EL (cell line): ENCODE measurements at places on chromosomes 7 and 10.
A peak's percentile ranks its signal among the peaks of the same experiment; 100 is the strongest.

DNA sequence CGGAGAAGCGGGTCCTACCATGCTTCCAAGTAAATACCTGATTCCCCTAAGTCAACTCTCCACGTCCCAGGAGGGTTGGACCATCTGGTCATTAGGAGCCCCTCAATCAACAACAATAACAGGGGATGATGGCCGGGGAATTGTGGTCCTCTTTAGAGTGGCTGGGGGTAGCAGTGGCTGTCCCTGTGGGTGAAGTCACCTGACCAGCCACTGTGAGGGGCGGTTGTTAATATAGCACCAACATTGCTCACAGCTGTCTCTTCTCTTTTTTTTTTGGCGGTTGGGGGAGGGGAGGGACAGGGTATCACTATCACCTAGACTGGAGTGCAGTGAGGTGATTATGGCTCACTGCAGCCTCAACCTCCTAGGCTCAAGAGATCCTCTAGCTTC is 67.9 kb downstream of the SPDYE5 start:
- no peak for DNase-seq

GRCh38 chr7:27229448-27229847 is 13.2 kb upstream of the EVX1 start:
- DNase-seq, result no peak

GRCh38 chr10:90148116-90148855 is 446.9 kb downstream of the KIF20B start:
- peak; percentile 33 for DNase-seq

GRCh38 chr7:134632052-134632451 is 14.6 kb upstream of the BPGM start:
- no peak for DNase-seq

- no peak for DNase-seq
These were observed 114.1 kb downstream of the ZFAND4 start for GRCh38 chr10:45558425-45558824.

DNA sequence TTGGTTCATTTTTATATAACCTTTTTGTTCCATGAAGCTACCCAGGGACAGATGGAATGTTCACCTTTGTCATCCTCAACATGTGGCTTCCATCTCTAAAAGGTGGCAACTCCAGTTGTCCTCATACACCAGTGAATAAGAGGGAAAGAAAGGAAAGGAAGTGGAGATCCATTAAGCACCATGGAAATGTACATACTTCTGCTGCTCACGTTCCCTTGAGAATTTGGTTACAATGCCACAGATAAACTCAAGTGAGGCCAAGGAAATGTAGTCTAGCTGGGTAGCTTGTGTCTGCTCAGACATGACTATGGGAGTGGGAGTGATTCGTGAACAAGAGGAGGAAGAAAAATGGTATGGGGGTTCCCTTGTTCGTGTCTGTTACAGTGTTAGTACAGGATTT is 237.1 kb upstream of the FAM3C start:
- DNase-seq, result no peak

DNA sequence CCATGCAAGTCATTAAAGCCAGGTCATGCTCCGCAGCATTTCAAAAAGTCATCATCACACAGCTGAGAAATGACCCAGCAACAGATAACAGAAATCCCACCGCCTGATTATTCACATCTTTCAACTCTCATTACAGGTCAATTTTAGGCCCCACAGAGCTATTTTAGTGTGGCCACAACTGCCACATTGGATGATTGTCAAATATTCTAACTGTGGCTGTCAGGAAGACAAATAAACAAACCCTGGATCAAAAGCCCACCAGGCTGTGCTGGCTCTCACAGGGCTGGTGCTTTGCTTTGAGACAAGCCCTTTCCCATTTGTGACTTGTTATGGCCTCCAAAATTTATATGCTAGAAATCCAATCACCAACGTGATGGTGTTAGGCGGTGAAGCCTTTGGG is 117.6 kb upstream of the CDC14C start:
- DNase-seq, result no peak

DNA sequence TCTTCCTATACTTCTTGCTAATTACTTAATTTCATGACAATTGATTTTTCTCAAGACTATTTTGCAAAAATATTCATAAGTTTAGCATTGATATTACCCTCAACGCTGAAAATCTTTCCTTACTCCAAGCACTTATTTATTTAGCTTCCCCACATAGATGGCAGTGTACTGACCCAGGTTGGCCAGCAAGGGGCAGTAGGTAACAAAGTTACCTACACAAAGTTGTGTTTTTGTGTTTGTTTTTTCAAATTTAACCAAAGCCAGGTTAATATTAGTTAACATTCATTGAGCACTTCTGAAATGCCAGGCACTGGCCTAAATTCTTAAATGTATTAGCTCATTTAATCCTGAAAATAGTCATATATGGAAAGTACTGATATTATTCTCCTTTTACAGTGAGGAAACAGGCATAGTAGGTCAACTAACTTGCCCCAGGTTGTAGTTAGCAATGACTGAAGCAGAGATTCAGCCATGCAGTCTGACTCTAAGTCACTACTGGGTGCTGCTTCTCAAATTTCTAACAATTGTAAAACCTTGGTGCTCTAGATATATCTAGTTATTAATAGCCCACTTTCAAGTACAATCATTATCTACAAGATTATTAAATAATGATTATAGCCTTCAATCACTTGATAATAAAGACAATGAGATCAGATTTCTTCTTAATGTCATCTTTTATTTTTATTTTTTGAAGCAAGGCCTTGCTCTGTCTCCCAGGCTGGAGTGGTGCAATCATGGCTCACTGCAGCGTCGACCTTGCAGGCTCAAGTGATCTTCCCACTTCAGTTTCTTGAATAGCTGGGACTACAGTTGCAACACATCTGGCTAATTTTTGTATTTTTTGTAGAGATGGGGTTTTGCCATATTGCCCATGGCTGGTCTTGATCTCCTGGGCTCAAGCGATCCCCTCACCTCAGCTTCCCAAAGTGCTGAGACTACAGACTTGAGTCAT is 5.8 kb upstream of the GGCT start:
- DNase-seq, result peak; percentile 43

DNA sequence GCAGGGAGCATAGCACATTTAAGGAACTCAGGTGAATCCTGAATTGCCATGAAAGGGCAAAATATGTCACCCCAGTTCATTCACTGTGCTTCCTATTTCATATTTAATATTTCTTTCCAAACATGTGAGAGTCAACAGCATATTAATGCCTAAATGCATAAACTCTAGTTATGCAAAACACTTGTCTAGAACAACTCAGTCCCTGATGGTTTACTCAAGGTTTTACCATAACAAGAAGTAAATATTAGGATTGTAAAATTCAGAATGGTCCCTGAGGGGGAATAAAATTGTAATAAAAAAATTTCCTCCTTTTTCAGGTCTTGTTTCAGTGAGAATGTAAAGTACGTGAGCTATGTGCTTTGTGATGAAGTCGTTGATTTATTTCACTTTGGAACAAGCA is 51.7 kb upstream of the SEPHS1 start:
- DNase-seq, result no peak

DNA sequence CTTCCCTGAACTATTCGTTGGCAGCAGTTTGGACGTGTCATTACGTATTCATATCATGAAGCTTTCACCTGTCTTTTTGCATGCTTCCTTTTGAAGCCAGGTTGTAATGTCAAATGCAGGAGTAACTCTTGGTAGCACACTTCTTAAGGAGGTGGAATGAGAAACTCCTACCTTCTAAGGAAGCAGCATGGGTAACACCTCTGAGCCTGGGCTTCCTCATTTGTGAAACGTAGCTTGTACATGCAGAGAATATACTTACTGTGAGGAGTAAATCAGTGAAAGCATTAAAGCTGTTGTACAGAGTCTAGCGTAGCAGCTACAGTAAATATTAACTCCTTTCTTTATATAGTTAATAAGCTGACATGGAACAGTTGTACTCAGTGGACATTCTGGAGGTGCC is 21.1 kb downstream of the CUL1 start:
- DNase-seq, result no peak

GRCh38 chr7:157054927-157055326 is 44.5 kb upstream of the MNX1 start:
- no peak for DNase-seq

DNA sequence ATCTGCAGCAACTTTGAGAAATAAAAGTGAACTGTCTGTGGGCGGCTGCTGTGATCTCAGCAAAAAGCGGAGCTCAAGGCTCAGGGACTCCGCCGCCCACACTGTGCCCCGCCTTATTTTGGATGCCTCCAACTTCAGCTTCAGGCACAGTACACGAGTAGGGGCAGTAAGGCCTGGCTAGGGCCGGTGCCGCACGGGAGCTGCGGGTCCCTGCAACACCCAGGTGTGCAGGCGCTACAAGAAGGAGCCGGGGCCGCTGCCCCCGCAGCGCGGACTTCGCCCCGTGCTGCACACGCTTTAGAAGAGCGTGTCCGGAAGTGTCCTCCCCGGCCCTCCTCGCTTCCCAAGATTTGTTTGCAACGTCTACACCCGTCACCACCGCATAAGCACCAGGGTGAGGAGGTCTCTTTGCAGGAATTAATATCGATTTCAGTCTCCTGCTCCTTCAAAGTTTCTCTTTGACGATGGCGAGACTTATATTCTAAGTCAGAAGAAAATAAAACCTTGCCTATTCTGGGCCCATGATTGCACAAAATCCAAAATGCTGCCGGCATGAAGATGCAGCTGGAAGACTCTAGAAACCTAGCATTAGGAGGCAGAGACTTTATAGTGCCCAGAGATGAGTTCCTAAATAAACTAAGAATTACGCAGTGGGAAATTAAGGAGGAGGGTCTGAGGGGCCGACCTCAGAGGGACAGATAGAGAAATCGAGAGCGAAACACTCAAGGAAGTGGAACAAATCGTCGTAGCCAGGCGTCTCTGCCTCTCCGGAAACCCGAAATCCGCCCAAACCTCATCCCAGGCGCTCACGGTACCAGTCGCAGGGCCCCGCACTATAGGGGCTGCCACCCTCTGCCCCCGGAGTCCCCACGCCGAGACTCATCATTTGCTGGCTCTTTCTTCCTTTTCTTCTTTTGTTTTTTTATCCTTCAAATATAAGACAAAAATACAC is 6.4 kb downstream of the VAX1 start:
- no peak for DNase-seq

GRCh38 chr7:29362380-29362779 is 167.8 kb downstream of the CHN2 start:
- DNase-seq, result no peak

DNA sequence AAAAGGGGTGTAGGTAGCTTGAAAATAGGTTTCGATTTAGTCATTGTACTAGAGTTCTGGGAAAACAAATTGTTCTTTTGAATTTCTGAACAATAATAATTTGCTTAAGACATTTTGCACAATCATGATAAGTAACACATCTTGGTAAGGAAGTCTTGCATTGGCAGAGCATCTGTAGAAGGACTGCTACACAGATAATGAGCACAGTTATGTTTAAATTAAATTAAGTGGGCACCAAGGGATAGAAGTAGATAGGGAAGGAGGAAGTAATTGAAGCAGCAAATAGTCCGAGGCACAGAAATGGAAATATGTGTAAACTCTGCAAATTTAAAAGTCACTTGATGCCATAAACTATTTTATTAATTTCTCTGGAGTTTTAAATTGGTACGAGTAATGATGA is 122.4 kb downstream of the CHN2 start:
- DNase-seq, result no peak

DNA sequence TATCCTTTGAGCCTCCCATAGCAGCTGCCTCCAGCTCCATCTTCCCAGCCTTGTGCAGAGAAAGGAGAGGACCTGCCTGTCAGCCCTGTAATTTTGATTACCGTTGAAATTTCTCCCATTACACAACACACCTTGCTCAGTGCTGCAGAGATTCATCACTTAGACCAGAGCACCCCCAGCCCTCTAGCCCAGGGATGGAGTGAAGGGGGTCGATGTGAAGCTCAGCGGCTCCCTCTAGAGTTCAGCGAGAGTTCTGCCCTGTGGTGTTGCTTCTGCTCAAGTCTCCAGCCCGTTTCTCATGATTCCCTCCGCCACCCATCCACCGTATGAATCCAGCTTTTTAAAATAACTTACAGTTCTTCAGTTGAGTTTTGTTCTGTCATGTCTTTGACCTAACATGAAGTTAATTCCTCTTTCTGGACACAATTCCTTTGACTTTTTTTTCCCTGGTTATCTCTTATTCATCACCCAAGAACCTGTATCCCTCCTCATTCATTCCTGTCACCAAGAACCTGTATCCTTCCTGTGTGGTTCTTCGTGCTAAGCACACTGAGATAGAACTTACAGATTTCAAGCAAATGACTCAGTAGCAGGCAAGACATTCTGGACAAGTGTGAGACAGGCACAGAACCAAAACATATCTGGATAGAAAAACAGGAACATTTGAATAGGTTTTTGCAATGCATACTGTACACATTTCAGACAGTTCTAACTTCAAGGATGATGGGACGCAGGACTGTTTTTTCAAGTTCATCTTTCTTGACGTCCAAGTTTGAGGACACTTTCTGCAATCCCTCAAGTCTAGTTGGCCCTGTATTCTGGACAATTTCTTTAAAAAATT is 35.0 kb upstream of the ZNF32 start:
- peak; percentile 23 for DNase-seq

GRCh38 chr10:50501924-50502452 is 121.8 kb downstream of the SGMS1 start:
- no peak for DNase-seq

DNA sequence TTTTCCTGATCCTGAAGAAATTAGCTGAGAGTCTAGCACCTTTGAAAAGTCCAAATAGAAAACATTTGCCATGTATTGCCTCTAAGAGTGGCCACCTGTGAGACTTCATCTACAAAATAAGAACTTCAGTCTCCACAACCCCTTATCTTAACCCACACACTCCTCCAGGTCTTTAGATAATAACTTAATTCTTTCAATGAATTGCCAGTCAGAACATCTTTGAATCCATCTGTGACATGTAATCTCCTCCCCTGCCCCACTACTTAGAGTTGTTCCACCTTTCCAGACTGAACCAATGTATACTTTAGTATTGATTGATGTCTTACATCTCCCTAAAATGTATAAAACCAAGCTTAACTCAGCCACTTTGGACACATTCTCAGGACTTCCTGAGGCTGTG is 84.4 kb upstream of the FAM171A1 start:
- DNase-seq, result no peak

DNA sequence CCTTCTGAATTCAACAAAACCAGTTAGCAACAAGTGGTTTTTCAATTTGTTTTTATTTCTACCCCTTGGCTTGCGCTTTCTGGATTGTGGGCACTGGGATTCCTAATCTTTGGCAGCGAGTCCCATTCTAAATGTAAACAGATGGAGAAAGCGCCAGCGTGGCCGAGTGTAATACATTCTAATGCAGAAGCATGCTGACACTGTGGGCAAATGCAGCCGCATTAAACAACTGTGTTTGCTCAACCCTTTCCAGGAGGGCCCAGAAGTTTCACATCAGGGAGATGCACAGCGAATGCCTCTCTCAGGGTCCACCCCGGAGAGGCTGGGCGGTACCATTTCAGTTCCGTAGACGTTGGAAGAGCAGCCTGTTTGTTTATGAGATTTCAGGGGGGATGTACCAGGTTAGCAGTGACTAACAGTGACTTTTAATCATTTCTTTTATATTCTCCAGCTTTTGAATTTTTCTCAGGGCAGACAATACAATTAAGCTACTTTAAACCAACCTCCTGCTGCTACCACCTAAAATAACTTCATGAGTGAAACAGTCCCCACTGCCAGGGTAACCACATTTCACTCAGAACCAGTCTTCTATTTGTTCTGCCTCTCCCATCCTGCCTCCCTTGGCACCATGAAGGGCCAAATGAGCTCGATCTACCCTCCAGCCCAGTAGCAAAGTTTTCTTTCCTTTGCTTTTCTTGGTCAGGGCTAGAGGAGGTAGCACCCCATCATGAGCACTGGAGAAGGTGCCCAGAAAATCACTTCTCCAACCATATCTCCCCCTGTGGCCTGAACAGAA is 164.2 kb upstream of the ITGB1 start:
- DNase-seq, result peak; percentile 91
